CD4-positive, alpha-beta T cell (primary cell): ENCODE measurements at places on chromosomes 5 and 9. TPM values are rescaled to one million over a fixed set of nuclear protein-coding genes. Genes with fewer than 3 reads are reported as not detected.

DNA sequence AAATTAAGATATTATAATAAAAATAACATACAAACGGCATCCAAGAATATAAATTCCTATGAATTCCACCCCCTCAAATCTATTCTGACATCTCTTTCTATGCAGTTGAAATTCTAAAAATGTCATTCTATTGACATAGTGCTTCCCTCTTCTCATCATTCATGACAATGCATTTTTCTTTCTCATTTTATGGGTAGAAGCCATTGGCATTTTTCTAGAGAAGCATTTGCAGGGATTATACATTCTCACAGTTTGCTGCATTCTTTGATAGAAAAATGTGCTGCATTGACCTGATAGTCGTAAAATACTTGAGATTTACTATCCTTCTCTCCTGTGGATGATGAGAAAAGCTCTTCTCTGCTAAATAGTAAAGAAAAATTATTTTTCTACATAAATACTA is 760.9 kb upstream of the ACO1 start:
- no peak overlapping the region for H3K4me3 ChIP-seq
- no peaks in the 10 kb centered on the region for H3K27me3 ChIP-seq
- no peaks in the 10 kb centered on the region for H3K36me3 ChIP-seq
- no peaks in the 10 kb centered on the region for H3K4me1 ChIP-seq

DNA sequence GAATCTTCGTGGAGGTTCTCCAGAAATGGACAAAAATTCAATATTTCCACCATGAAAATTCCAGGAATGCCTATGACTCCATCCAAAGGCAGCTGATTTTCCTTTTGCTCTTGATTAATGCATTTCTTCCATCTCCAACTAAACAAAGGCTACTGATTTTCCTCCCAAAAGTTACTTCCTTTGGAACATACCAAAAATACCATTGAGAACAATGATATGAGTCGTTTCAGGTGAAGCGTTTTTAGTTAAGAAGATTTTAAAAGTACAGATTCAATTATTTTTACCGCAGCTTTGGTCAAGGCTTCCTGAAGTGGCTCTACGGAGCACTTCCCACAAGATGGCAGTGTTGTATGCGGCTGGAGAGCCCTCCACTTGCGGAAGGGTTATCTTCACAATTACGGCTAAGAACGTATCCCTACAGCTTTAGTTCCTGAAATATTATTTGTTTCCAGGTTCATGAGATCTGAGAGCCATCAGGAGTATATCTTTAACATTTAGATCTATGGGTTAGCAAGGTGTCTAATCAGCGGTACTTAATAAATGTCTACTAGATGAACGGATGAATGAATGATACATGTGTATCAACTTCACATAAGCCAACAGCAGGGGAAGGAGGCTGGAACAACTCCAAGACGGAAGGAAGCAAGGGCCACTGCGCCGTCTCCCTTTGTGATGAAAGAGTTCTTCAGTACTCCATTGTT is 35.9 kb upstream of the ARSB start:
- peaks cover 4% of the 10 kb centered on the region for H3K4me1 ChIP-seq
- peak; percentile 4 for DNase-seq
- H3K4me3 ChIP-seq, result no peak overlapping the region
- H3K27me3 ChIP-seq, result peaks cover 18% of the 10 kb centered on the region
- H3K36me3 ChIP-seq, result no peaks in the 10 kb centered on the region

DNA sequence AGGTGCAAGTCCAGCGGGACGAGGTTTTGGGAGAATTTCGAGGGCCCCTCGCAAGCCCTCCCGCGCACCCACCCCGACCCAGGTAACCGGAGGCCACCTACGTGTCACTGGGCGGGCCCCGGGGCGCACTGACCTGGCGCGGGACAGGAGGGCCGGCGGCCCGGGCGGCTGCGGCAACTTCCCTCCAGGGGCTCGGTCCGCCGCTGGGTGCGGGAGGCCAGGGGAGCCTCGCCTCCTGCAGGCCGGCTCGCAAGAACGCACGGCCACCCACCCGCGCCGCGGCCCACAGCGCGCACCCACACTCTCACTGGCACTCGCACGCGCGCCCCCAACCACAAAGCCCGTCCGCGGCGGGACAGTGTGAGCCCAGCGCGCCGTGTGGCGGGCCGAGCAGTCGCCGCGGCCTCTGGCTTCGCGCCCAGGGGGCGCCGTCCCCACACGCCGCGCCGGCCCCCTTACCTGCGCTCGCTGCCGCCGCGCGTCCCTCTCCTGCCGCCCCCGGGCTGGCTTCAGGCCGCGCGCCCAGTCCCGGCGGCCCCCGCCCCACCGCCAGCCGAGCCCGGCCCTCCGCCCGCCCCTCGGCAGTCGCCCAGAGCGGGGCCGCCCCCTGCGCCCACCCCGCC is 451 bp downstream of the LPAR1 start:
- no peak overlapping the region for H3K27ac ChIP-seq
- H3K27me3 ChIP-seq, result peaks cover 34% of the 10 kb centered on the region
- no peak for DNase-seq
- peaks cover 2% of the 10 kb centered on the region for H3K4me1 ChIP-seq
- H3K4me3 ChIP-seq, result peak overlapping the region; percentile 16

Gene IFNK
- total RNA-seq, result not detected
